ENCODE measurements at places on chromosomes 7 and 10. TPM values are rescaled to one million over a fixed set of nuclear protein-coding genes. Genes with fewer than 3 reads are reported as not detected.

ADGRA1 gene
- polyA plus RNA-seq, result 0.02 TPM

BTBD16 gene
- polyA plus RNA-seq, result not detected

LDB3 gene
- 1,223 TPM for polyA plus RNA-seq

DPYSL4 gene
- 11.0 TPM for polyA plus RNA-seq

CALML5 gene
- polyA plus RNA-seq, result not detected

HNRNPF gene
- 41.6 TPM for polyA plus RNA-seq

FAM25A gene
- not detected for polyA plus RNA-seq

Measured in right cardiac atrium (tissue), 5 donors.